ENCODE measurements at places on chromosomes 13 and 19.

GRCh38 chr13:40599124-40599523, 67.3 kb downstream of the FOXO1 start:
- DNase-seq, result no peak

DNA sequence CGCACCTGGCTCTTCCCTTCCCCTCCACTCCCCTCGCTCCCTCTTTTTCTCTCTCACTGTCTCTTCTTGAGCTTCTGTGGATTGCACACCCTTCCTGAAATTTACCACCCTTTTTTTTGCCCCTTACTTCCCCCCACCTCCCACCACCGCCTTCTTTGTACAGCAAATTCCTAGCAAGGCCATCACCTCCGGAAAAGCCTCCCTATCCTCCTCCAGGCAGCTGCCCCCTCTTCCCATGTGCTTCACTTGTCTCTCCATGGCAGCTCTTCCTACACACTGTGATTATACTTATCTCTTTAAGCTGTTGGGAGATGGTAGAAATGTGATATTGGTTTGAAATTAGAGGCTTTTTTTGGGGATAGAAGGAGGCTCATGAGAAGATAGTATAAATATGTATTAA, 28.3 kb upstream of the KCTD4 start:
- DNase-seq, result no peak

DNA sequence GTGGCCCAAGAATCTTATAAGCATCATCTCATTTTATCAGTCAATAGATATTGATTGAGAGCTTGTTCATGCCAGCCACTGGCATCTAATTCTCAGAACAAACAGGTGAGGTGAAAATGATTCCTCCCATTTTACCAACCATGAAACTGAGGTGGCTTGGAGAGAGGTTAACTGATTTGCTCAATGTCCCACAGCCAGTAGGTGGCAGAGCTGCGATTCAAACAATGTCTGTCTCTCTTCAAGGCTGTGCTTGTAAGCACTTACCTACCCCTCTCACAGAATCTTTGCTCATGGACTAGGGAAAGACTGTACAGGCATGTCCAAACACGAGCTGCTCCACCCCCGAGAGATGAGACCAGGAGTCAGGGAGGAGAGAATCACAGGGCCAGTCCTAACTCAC, 21.5 kb upstream of the GSX1 start:
- no peak for DNase-seq

DNA sequence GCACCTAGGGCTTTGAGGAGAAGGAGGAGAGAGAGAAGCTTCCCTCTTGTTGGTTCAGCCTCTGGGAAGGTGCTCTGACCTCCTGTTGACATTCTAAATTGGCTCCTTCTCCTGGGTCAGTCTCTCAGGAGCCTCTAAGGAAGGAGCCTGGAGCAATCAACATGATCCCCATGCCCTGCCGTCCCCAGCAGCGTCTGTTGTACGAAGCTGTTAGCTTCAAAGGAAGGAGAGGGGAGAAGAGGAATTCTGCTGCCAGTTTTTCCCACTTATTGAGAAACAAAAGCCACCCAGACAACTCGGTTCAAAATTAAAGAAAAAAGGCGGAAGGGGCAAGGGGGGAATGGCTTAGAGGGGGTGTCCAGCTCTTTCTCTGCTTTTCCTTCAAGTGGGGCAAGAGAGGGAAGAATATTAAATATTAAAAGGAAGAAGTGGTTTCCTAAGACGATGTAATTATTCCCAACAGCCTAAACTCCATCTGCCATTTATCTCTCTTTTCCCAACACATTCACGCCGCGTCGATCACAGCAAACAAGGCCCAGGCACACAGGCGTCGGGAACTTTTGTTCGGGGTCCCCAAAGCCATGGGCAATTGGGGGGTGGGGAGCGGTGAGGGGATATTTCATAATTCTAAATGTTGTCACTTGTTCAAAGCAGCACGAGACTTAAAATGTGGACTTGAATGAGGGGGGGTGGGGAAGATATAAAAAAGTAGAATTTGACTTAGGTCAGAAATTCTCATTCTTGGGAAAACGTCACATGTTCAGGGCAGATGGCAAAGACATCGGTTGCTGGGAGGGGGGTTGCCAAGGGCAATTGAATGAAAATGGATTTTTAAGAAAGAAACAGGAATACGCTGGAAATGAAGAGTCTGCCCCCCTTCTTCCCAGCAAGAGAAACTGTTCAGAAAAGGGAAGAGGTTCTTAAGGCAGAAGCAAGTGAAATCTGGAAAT, 116.8 kb upstream of the CACNA1A start:
- no peak for DNase-seq

DNA sequence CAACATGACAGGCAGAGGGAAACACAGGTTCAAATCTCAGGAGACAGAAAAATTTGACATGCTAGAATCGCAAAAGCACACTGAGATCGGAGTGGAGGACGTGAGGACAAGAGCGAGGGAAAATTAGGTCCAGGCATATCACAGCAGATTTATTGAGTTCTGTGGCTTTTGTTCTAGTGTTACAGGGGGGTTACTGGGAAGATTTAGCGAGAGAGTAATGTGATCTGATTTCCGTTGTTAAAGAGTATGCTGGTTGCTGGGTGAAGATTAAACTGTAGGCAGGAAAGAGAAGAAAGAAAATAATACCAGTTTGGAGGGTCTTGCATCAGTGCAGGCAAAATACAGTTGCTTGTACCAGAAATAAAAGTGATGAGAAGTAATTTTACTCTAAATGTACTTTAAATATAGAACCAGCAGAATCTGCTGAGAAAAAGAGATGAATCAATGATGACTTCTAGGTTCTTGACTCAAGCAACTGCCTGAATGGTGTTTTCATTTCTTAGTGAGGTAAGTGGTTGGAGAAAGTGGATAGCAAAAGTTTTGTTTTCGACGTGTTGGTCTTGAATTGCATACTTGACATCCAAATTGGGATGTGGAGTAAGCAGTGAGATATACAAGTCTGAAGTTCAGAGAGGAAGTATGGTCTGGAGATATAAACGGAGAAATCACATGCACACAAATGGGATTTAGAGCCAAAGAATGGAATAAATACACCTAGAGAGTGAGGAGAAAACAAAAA, 35.7 kb downstream of the UFM1 start:
- no peak for DNase-seq

All from fibroblast of skin of back (primary cell).